ENCODE measurements at places on chromosomes 11 and 22.
A peak's percentile ranks its signal among the peaks of the same experiment; 100 is the strongest.

DNA sequence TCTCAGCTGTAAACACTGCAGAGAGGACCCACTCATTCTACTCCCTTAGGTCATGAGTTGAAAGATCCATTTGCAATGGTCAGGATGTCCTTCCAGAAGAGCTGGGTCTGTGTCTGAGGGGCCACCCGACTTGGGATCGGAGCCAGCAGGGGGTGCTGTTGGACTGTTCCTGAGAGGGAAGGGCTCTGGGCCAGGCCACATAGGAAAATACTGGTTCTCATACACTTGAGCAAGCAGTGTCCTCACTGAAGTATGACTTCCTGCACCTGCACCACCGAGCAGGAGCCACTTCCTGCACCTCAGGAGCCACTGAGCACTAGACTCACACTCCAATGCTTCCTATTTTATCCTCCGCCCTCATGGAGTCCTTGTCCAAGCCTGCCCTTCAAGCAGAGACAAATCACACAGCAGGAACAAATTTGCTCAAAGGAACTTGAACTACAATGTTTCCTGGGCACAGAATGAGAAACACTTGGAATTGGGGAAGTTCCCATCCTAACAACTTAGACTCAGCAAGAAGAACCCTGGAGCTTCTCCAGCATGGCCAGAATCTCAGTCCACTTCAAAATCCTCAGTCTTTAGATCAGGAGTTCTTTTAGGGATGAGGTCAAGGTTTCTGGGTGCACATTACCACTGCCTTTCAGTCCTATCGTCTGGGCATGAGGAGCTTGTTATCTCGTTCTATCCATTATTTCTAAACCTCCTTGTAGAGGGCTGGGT lies 36.6 kb upstream of the VPREB1 start:
- DNase-seq, result peak; percentile 61

- DNase-seq, result no peak
Observed at GRCh38 chr22:19705181-19705934, 8.9 kb upstream of the SEPTIN5 start.

- DNase-seq, result no peak
Observed at GRCh38 chr11:17514476-17514875, 29.7 kb downstream of the USH1C start.

- DNase-seq, result no peak
Observed at GRCh38 chr11:125974284-125974683, 28.4 kb downstream of the VSIG10L2 start.

- DNase-seq, result no peak
Observed at GRCh38 chr11:43555186-43555585, 125.4 kb upstream of the HSD17B12 start.

DNA sequence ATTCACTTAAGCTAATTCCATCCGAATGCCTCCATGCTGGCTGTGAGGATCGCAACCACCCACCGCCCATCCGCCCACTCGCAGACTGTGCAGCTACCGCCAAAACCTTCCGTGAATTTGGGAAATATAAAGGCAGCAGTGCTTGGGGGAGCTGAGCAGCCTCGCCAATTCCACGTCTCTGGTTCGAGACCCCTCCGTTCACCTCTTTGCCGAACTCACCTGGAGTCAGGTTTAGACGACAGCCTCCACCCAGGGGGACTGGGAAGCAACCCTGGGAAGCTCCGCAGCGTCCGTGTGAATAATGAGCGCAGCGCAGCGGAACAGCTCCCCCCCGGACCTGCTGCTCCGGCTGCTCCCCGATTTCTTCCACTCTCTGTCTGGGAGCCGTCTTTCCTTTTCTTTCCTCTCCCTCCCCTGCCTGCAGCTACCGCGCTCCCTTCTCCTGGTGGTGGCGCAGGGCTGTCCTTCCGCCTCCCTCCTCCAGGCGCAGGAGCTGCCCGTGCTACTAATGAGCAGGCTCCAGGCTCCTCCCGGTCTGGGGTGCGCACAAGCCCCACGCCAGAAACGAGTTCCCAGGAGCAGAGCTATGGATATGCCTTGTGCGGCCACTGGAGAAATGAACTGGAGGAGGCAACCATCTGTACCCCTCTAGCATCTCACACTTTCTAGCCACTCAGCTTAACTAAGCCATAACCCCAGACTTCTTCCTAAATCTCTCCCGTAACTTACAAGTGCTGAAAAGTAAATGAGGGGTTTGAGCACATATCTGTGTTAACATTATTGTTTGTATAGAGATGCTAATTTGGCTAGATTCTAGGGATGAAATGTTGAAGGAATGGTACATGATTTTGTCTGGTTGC lies 107.3 kb downstream of the XKR3 start:
- no peak for DNase-seq

DNA sequence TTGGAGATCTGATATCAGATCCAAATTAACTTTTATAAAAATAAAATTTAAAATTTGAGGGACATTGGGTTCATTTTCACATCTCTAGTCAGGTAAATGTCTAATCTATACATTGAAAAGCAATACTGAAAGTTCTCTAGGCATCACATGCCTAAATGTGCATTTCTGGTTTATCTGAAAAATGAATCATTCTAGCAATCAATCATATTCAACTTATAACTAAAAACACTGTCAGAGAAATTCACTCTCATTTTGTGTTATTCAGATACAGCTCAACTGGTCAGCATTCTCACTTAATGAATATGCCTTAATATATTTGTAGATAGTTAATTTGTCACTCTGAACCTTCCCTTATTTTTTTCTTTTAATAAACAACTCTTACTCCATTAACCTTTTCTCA lies 243.2 kb downstream of the CASP12 start:
- no peak for DNase-seq

GRCh38 chr22:27989758-27990450 lies 70.8 kb upstream of the PITPNB start:
- no peak for DNase-seq

DNA sequence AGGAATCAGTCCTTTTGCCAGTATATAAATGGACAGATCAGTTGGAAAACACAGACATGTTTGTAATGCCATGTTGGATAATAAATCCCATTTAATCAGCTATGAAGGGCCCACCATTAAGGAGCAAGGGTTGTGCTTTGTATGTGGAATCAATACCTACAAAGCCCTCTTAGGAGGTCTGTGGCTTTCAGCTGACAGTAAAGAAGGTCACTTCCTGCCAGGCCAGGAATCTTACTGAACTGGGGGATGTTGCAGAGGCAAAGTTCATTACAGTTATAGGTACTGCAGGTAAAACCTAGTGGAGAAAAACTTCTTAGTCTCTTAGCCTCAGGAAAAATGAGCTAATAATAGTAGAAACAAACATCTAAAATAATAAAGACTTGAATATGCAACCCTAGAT lies 129.5 kb downstream of the FAM76B start:
- no peak for DNase-seq

- DNase-seq, result no peak
Observed at GRCh38 chr22:42805016-42805997, 51.8 kb downstream of the ARFGAP3 start.

DNA sequence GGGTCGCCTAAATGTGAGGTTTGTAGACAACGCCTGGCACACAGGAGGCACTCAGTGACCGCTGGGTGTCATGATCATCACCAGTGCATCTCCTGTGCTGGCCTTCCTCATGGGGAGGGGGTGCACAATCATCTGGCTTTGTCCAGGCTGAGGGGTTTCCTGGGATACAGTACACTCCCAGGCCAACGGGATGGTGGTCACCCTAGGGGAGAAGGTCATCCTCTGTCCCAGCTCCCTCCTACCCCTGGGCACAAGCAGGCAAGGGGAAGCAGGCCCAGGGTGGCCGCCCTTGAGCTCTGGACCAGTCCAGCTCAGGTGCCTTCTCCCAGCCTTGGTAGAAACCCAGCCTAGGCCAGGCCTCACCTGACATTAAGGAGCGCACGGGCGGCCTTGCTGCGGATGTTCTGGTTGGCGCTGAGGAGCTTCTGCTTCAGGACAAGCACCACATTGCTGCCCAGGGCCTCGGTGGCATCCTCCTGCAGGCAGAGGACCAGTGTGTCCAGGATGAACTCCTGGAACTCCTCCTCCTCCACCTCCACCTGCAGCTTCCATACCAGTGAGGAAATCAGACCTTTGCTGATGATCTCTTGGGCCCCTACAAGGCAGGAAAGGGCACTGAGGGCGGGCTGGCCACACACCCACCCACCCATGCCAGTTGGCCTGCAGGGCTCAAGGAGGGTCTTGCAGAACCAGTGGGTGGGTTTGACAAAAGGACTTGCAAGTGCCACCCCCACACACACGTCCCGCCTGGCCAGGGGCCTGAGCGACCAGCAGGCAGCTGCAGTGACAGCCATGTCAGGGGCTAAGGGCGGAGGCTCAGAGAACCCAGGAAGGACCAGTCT lies 6.6 kb upstream of the GNAZ start:
- DNase-seq, result no peak

- DNase-seq, result no peak
Observed at GRCh38 chr11:68026391-68027105, 3.9 kb upstream of the NDUFS8 start.
